ENCODE measurements at places on chromosomes 7 and 10.

- no peak for DNase-seq
Measured at GRCh38 chr10:132607491-132607890, 69.9 kb downstream of the INPP5A start.

GRCh38 chr7:92833766-92834506 lies 2.4 kb downstream of the CDK6 start:
- DNase-seq = peak; percentile 84

- no peak for DNase-seq
Measured at GRCh38 chr7:101241015-101241363, 3.4 kb upstream of the CLDN15 start.

DNA sequence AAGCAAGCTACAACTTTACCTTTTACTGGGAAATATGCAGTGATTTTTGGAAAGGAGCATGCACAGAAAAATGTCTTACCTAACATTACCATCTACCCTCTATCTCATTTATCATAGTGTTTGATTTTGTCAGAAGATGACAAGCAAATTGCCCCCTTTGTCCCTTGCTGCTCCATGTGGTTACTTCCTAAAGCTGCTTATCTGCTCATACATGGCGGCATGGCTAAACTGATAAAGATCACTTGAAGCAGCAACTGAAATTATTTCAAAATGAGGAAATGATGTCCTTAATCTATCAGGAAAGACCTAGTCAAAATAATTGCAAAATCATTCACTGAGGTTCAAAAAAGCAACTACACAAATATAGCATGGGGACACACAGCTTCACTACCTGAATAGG lies 1198.5 kb upstream of the SORCS1 start:
- no peak for DNase-seq

GRCh38 chr10:131117416-131118212 lies 193.9 kb downstream of the TCERG1L start:
- DNase-seq = no peak

DNA sequence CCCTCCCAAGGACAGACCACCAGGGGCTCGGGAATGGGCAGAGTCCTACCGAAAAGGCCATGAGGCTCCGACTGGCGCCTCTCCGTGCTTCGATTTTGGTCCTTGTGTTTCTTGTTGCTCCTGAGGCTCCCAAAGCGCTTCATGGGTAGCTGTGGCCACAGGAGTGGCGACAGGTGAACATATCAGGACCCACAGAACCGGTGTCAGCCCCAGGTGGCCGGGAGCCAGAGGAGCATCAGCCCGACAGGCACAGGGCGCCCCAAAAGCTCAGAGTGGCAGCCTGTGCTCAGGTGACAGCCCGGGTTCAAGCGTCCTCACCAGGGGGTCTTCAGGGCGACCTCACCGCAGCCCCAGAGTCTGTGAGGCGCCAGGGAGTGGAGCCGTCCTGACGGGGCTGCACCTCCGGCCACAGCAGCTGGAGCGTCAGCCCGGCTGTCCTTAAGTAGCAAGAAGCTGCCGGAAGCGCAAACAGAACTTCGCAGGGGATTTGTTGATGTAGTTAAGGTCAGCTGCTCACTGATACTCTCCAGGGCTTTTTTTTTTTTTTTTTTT lies 141.0 kb downstream of the PRKAG2 start:
- peak; percentile 54 for DNase-seq

GRCh38 chr7:156493942-156494341 lies 146.6 kb upstream of the RNF32 start:
- DNase-seq = no peak

GRCh38 chr7:70779321-70779720 lies 352.6 kb upstream of the GALNT17 start:
- DNase-seq = no peak

DNA sequence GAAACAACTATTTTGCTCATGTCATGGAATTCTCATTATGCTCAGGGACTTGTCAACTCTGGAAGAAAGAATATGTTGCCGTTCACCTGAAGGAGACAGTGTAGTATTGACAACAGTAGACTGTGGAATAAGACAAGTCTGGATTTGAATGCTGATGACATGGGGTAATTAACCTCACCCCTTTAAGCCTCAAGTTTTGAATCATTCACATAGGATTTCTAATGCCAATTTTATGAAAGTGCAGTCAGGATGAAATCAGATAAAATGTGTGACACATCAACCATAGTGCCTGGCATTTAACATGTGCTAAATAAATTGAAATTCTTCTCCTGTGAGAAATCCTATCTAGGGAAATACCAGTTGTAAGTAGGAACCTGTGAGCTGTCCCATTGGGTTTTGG lies 305.8 kb downstream of the KIF20B start:
- no peak for DNase-seq

DNA sequence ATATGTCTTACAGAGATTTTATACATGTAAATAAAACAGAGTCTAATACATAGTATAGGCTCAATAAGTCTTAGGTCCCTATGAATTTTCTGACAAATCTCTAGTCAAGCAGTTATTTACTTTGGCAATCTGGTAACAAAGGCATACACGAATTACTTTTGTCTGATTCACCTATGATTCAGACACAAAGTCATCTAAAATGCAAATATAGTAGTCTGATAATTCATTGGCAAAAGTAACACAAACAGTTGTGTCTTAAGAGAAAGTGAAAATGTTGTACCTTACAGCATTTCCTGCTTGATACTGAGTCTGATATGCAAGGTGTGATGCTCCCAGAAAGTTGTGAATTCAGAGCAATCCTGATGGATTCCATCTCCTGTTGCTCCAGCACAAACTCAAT lies 209.4 kb upstream of the PRSS1 start:
- no peak for DNase-seq

- DNase-seq = no peak
Measured at GRCh38 chr10:22832851-22833250, 95.0 kb upstream of the ARMC3 start.

GRCh38 chr7:140696024-140696679 lies 356 bp upstream of the NDUFB2 start:
- DNase-seq = peak; percentile 98

GRCh38 chr10:32205670-32206069 lies 141.3 kb downstream of the EPC1 start:
- no peak for DNase-seq

GRCh38 chr7:86444245-86444644 lies 199.5 kb upstream of the GRM3 start:
- DNase-seq = no peak

GRCh38 chr7:155489158-155489840 lies 31.4 kb downstream of the EN2 start:
- no peak for DNase-seq

- DNase-seq = no peak
Measured at GRCh38 chr7:134804351-134804750, 24.9 kb downstream of the CALD1 start.

DNA sequence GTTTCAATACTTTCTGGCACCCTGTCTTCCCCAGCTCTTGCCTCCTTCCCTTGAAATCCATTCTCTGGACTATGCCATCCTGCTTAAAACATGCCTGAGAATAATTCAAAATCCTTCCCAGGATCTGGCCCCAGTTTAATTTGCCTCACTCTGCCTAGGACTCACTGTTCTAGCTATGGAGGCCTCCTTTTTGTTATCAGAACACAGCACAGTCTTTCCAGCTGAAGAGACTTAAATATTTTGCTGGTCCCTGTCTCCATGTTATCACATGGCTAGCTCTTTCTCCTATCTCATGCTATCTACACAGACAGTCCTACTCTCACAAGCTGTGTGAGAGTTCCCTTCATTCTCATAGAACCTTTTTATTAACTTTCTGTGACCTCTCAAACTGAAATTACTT lies 194.8 kb downstream of the RNLS start:
- DNase-seq = no peak

- DNase-seq = no peak
Measured at GRCh38 chr10:3951993-3952392, 167.0 kb upstream of the KLF6 start.

DNA sequence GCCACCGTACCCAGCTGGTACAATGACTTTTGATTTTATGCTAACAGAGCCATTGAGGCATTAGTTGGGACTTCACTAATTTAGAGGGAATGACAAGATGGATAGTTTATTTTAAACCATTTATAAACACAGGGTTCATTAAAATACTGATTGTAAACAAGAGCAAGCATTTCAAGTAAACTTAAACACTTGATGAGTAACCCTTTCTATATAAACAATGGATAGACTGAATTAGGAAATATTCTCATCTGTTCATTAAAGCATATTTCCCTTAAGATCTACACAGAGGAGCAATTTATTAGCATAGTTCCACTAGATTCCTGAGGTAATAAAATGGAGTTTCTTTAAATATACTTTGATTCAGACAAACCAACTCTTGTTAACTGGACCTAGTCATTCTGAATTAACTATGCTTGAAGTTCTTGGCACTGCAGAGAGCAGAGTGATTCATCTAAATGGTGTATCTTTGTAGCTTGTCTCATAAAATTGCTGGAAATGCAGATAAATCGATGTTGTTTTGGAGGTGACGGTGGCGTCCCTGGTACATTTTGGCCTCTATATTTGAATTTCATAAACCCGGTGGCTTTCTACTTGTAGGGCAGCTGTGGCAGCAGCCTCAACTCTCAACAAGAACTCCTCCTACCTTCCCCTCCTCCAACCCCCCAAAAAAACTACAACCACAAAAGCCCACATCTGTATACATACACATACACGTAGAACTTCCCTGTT lies 15.4 kb upstream of the VDAC2 start:
- DNase-seq = no peak

GRCh38 chr7:36472141-36472729 lies 82.6 kb downstream of the ANLN start:
- no peak for DNase-seq

DNA sequence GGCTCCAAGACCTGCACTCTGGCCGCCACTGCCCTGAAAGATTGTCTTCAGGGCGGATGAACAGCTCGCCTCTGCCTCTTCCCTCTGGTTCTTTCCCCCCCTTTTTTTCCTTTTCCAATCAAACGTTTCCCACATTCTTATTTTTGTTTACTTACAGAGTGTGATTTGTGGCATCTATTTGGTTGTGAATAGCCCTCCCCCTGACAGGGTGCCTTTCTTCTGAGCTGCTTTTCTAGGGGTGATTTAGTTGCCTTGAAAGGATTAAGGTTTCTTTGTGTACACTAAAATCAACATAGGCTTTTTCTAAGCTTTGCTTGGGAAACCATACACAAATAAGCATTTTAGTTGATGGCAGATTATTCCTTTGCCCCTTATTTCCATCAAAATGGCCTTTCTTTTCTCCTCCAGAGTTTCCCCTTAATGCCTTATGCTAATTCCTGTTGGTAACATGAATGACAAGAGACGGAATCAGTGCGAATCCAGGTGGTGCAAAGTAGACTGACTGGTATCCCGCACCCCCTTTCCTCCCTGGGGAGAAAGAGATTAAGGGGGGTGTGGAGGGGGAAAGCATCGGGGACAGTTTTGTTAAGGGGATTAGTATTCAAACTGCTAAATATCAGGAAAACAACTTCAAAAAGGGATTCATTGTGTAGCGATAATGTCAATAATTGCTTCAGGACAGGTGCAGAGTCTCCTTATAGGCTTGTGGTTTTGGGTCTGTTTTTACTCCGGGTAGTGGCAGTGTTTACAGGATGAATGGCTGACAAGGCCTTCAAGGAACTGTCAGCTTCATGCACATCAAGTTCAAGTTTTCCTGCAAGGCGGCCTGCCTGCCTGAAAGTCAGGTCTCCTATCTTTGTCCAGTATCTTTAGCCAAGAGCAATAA lies 431.6 kb upstream of the GALNT17 start:
- no peak for DNase-seq

GRCh38 chr10:90947030-90947960 lies 26.4 kb upstream of the ANKRD1 start:
- no peak for DNase-seq

DNA sequence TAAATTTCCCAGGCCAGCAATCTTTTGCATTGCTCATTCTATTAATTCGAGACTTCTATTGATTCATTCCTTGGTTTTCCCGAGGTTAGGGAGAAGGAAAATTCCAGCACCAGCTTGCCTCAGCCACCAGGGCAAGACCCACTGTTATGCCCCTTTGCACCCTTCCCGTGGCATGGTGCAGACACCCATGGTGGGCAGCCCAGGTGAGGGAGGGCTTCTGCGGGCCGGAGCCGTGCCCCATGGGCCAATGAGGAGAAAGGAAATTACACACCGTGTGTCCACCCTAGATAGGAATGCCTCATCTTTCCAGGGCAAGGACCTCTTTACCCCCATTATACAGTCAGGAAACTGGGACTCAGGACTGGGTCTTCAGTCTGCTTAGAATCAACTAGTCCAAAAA lies 4.5 kb upstream of the GRID1 start:
- no peak for DNase-seq
